ENCODE measurements at places on chromosomes 4 and X. TPM values are rescaled to one million over a fixed set of nuclear protein-coding genes. Genes with fewer than 3 reads are reported as not detected.

CAPN6 gene
- not detected for total RNA-seq

DOCK11 gene
- 86.3 TPM for total RNA-seq

FAM47E gene
- total RNA-seq = not detected

USP51 gene
- 1.8 TPM for total RNA-seq

SPANXD gene
- not detected for total RNA-seq

SPANXN4 gene
- not detected for total RNA-seq

PTTG2 gene
- 1.5 TPM for total RNA-seq

CXXC4 gene
- total RNA-seq = 0.21 TPM

XAGE3 gene
- total RNA-seq = not detected
